ENCODE measurements at places on chromosomes 3 and 15.

GRCh38 chr15:57147621-57148020 is 228.7 kb upstream of the CGNL1 start:
- no peak for DNase-seq

GRCh38 chr3:41200669-41201021 is 1.3 kb downstream of the CTNNB1 start:
- no peak for DNase-seq

DNA sequence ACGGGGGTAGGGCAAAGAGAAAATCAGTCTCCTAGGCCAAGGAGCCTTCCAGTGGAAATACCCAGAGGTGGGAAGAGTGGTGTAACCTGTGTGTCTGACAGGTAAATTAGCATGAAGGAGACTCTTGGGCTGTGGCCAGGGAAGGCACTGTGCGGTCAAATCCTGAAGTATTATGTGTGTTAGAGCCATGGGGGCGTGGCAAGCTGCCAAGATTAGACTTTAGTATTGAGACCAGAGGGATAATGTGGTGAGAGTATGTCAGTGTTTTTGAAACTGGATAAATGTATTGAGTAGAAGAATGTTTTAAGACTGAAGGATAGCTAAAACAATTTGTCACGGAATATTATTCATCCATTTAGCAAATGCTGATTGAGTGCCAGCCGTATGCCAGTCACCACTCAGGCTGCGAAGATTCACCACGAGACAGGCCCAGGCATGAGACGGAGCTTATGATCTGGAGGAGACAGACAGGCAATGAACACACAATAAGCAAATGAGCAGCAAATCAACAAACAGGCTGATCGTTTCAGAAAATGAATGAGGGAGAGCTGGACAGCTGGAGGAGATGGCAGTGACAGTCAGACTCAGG is 445.9 kb downstream of the MCTP2 start:
- DNase-seq = no peak

GRCh38 chr3:7368597-7368996 is 507.7 kb downstream of the GRM7 start:
- no peak for DNase-seq

DNA sequence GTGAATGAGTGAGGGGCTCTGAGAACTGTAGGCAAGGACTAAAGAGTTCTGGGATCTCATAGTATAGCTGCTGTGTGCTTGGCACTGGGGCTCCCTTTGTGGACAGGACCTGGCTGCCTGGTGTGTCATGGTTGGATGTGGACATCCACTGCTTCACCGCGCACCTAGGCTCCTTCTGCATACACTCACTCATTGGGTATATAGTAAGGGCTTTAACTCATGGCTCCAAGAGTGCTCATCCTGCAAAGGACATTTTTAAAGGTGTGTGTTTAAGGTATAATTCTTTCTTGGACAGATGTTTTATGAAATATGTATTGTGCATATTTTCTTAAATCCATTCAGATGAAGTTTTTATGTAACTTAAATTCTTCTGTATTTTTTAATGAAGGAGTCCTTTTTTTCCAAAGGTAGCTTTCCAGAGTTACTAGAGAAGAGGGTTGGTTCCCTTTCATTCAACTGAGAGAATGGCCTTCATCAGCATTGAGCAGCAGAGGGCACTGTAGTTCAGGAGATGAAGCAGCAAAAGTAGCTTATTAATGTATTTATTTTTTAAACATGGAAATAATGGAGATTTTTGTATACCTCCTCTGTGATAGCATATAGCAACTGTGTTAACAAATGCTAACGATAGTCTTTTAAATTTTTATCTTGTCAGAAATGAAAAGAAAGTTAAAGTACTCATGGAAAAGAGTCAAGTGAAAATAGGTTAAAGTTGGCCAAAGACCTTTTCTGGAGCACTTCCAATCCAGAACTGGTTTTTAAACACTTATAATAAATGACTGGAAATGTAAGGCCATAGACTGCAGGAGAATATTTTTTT is 25.2 kb downstream of the OXNAD1 start:
- peak; percentile 65 for DNase-seq

- DNase-seq = no peak
Observed at GRCh38 chr3:52029053-52029452, 27.3 kb downstream of the DUSP7 start.

DNA sequence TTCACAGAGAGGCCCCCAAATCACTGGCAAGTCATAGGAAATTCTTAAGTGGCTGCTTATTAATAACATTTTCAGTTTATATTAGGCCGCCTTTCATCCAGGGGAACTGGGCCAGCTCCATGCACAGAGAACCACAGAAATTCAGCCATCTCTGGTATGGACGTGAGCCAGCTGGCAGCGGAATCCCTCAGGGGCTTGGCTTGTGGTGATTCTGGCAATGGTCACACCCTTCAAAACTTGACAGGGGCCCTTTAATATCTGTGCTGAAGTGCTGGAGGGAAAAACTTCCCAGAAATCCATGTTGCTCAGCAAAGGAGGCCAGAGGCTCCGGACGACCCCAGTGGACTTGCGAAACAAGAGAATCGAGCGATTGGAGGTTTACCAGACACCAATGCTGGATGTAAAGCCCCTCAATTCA is 11.3 kb downstream of the PRICKLE2 start:
- DNase-seq = no peak

GRCh38 chr3:183301937-183302580 is 49.0 kb downstream of the B3GNT5 start:
- DNase-seq = no peak

DNA sequence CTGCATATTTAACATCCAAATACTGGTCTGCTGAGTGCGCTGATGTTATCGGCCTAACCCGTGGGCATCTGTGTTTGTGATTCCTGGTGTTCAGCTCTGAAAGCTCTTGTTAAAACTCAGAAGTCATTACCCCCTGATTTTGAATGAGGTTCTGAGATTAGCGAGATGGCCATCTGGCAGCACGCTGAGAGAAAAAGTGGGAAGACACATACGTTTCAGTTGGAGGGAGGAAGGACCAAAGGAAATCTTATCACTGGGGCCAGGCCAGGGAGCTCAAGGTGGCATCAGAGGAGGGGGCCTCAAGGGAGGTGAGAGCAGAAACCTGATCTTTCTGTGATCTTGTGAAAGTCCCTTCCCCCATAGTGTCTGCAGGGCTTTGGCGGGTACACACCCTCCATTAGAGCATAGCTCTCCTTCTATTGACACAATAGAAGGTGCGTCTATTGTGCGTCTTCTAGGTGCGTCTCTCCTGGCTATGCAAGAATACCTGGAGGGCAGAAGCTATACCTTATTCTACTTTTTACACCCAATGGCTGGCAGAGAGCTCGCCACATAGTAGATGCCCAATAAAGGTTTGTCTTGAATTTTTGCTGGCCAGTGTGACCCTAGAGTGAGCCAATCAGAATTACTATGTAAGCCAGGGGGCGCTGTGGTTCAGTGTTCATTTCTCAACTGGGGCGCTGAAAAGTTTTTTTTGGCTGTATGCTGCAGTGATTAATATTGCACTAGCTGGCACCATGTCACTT is 182.4 kb downstream of the SHQ1 start:
- no peak for DNase-seq

DNA sequence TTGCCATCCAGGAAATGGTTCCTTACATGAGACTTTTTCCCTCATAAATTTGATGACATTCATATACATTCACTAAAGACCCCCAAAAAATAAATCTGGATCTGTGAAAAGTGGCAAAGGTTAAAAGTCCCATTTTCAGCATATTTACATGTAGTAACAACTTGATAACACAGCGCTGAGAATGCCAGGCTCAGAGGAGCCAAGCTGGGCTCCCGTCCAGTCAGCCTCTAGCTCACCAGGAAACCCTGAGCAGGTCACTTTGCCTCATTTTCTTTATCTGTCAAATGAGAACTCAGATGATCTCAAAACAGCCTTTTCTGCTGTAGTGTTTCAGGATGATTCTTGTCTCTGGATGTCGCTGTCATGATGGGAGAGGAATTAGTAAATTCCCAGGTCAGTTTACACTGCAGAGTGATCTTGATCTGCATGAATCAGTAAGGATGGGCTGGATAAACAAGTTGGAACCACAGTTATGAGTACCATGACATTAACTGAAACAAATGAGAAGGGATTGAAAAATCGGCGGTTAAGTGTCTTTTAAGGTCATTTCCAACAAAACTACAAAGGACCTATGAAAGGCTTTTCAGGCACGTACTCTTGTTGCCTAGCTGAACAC is 82.8 kb downstream of the PPARG start:
- no peak for DNase-seq

- peak; percentile 63 for DNase-seq
Observed at GRCh38 chr15:67120839-67121643, 55.6 kb downstream of the SMAD3 start.

GRCh38 chr3:123002749-123003497 is 24.6 kb downstream of the SEMA5B start:
- DNase-seq = no peak

GRCh38 chr3:144344925-144345548 is 373.4 kb downstream of the DIPK2A start:
- no peak for DNase-seq

DNA sequence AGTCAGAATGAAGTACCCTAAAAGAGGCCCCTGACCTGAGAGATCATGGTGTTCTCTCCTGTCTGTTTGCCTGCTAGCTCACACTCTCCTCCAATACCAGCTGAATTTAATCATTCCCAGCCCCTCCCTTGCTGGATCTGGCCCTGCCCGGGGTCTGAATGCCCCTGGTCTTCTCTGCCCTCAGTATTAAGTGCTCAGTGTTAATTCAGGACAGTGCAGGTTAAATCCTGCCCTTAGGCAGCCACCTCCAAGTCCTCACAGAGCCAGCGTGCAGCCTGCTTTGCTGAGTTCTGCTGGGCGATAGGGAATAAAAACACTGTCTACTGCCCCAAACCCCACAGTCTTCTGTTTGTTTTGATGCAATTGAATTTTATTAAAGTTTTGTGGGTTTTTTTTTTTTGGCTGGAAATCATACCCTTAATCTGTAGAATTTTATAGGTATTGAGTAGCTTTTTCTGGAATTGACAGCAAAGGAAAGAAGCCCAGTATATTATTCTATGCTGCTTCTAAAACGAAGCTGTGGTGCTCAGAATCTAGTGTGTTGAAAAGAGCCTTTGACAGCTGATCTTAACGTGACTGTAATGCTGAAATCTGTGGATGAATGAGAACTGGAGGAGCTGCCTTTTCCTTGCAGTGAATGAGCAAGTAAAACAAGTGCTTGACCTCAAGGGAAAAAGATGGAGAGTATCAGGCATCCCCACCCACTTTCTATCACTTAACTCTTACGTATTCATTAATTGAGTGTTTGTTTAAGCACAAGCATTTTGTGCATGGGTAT is 12.3 kb upstream of the BDH1 start:
- DNase-seq = no peak

DNA sequence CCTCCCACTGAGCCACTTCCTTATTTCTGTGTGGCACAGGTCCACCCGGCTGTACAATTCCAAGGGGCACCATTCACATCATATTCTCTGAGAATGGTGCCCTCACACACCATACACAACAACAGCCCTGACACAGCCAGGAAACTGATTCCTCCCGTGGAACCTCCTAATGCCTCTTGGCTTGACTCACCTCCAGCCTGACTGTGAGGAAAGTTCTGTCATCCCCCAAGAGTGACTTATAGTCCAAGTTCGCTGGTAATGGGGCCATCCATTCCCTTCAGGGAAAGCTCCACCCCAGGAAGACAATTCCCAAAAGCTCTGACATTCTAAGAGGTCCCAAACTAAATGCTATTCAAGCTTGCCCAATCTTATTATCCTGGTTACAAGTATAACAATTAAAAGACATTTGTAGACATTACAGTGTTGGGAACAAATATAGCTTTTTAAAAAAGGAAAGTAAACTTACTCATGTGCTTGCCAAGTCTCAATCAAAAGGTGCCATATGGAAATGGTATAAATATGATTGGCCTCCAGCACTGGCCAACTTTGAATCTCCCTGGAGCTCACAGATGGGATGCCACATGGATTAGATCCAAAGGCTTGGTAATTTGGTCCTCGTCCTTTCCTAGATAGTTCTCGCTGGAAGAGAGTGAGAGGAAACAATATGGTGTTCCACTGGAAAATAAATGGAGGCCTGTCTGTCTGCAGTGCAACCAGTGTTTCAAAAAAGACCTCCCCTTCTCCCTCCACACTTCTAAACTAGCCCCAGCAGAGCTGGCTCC is 56.3 kb upstream of the PSMD6 start:
- no peak for DNase-seq

- DNase-seq = no peak
Observed at GRCh38 chr15:63997715-63998442, 48.4 kb downstream of the DAPK2 start.

All from posterior cingulate gyrus (tissue), 11 donors.